ENCODE measurements at places on chromosomes 3 and 15.

DNA sequence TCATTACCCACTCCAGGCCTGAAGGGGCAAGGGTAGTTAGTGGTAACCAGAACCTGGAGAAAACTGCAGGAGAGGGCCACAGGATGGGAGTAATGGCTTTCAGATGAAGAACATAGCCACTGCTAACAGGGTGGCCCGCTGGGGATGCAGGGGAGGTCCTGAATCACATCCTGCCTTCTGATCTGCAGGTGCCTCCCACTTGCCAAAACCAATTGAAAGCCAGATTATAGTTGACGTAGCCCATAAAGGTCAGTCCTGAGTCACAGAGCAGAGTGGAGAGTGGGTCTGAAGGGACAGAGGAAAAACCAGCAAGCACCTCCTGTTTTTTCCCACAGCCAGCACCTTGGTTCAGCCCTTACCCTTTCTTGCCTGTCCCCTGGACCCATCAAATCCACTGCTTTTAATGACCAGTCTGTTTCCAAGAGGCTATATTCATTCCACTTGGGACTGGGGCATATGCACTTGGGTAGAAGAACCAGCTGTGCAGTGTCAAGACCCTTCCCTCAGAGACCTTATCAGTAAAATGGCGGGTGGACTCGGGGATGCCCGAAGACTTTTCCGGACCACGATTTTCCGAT, 646 bp upstream of the SLC35G2 start:
- peak; percentile 43 for DNase-seq

GRCh38 chr3:107578091-107578490, 55.3 kb downstream of the BBX start:
- no peak for DNase-seq

DNA sequence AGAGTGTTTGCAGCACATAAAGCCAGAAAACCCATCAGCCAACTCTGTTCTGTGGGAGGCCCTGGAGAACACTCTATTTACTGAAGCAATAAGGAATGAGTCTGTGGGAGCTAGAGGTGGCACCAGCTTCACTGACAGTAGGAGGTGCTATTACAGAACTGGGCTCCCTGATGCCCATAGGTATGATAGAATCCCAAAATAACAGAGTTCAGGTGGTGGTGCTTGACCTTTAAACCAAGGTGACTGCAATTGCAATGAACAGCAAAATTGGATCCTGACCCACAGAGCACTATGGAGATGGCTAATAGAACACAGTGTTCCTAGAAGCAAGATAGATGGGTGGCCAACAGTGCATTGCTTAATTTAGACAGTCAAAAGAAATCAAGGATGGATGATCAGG, 95.4 kb upstream of the RNU6-1 start:
- no peak for DNase-seq

- DNase-seq = no peak
Observed at GRCh38 chr15:73993211-73993994, 1.1 kb upstream of the PML start.

DNA sequence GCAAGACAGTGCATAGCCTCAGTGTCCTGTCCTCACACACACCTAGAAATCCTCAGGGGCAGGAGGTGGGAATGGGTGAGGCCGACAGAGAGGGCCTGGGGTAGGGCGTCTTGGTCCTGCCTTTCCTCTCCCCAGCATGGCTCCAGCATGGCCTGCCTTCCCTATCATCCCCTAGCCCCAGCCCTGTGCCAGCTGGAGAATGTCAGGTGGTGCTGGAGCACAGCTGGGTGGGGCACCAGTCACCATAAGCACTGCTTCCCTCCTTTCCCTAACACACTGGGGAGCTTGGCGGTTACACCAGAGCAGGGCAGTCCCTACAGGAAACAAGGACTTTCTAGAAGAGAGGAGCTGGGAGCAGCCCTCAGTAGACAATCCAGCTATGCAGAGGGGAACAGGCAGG, 236.8 kb downstream of the KLF13 start:
- no peak for DNase-seq

DNA sequence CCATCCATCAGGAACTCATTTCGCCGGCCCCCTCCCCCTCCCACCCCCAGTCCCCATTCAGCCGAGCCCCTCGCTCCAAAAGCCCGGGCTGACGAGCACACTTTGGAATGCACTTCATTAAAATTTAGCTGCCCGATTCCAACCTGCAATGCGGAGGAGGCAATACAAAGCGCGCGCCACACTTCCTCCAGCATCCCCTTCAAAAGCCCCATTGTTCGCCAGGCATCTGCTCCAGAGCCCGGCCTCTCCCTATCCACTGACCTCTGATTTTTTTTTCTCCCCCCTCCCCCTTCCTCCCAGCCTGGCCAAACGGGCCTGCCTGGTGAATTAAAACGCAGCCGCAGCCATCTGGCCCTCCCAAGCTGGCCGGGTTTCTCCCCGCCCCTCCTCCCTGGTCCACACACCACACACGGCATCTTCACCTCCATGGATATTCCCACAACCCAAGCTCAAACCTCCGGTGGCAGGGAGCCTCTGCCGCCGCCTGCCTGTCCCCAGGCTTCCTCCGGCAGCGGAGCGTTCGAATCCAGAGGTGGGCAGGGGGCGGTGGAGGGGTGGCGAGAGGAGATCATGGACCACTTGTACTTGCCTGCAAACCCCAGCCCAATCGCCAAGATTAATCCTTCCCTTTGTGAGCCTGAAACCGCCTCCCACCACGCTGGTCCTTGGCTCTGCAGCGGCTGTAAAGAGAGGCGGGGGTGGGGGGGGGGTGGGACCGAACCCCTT, 441.3 kb downstream of the MAGI1 start:
- no peak for DNase-seq

DNA sequence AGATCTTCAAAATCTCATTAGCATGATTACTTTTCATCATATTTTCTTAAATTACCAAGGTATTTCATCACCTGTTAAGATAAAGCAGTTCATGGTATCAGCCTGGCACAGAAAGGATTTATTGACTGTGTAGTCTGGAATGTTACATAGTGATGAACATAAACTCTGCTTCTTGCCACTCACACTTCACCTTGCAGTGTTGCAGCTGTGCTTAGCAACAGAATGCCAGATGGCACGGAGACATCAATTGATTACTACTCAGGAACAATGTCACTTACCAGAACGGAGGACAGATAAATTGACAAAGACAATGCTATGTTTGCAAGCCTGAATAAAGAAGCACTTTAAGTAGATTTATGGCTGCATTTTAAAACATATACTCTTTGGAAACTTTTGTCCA, 15.0 kb upstream of the BCHE start:
- no peak for DNase-seq

DNA sequence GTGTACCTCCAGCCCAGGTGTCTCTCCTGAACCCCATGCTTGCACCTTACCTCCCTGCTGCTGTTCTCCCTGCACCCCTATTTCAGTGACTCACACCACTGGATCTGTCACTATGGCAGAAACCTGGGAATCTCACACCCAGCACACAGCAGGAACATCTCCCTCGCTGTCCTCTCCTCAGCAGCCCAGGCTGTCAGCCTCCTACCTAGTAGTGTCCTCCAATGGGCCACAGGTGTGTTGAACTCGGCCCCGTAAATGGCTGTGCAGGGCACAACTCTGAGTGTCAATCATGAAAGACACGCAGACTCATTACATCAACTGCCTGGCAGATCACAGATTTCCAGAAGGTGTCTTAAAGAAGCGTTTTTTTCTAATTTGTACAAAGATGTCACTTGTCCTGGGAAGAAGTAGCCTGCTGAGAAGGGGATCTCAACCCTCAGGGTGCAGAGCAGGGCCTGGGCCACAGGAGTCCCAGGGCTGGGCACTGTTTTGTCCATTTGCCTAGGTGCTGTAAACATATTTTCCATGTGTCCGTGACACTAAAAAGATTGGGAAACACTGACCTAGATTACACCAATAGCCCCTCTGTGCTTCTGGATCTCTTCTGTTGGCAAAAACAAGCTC, 33.8 kb downstream of the HOMER2 start:
- no peak for DNase-seq

DNA sequence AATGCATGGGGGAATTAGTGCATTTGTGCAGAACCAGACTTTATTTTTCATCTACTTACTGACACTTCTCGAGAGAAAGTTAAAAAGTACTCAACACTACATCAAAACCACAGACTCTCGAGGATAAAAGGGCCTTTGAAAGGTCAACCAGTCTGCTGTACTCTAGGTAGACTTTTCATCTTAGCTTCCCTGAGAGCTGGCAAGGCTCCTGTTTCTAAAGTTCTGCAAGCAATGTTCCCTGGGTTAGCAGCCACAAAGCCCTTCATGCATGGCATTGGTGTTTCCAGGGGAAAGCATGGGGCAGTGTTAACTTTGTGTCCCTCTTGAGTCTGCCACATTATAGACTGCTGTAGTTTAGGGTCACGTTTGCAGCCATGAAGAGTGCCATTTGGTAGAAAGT, 106.4 kb upstream of the PFN2 start:
- DNase-seq = no peak

- DNase-seq = no peak
Observed at GRCh38 chr3:178637802-178638201, 101.6 kb downstream of the KCNMB2 start.

GRCh38 chr3:16480861-16481545, 32.5 kb downstream of the RFTN1 start:
- DNase-seq = no peak

DNA sequence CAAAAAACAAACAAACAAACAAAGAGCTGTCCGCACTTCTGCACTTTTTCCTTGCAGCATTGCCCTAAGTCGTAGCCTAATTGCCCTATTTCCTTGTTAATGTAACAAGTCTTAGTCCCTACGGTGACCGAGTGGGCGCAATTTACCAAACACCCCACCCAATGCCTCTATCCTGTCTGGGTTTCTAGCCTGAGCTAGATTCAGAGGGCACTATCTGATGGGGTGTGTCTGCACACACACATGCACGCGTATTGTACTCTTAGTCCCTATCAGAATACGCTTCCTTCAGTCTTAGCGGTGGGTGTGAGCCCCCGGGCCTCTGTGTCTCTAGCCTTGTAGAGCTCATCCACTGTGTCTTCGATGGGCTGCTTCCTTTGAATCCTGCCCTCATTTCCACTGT, 125.9 kb upstream of the DLG1 start:
- no peak for DNase-seq

GRCh38 chr3:152400887-152401286, 132.2 kb downstream of the MBNL1 start:
- DNase-seq = no peak

DNA sequence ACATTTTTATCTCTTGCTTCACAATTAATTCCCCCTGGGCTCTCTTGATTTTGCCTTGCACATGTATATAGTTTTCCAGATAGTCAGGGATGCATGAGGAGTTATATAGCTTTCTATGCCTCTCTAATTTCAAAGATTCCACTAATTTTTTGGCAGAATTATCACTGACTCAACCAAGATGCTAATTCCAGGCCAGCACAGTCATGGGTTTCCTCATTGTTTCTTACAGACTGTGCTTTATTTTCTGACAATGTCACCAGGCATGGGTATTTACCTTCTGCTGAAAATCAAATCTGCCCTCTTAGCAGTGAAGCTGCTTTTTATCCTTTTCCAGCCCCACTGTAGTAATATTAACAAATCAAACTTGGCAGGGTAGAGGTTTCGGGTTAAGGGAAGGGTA, 1520.6 kb upstream of the CADM2 start:
- no peak for DNase-seq

DNA sequence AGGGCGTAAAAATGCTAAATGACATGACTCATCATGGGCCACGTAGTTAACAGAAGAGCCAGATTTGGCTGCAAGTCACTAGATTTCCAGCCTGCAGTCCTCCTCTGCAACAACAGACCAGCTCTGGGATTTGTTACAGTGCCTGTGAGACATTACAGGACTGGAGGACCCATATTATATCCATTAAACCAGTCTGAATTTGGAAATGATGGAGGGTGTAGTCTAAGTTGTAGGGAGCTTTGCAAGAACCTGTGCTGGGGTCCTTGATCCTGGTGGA, 10.8 kb downstream of the ZNF774 start:
- DNase-seq = no peak

- DNase-seq = no peak
Observed at GRCh38 chr15:37015035-37015434, 85.3 kb downstream of the MEIS2 start.

GRCh38 chr15:59339252-59339672, 33.4 kb downstream of the MYO1E start:
- DNase-seq = no peak

GRCh38 chr3:105691633-105692032, 177.2 kb downstream of the CBLB start:
- no peak for DNase-seq

- no peak for DNase-seq
Observed at GRCh38 chr3:196688349-196688748, 23.7 kb downstream of the CEP19 start.

DNA sequence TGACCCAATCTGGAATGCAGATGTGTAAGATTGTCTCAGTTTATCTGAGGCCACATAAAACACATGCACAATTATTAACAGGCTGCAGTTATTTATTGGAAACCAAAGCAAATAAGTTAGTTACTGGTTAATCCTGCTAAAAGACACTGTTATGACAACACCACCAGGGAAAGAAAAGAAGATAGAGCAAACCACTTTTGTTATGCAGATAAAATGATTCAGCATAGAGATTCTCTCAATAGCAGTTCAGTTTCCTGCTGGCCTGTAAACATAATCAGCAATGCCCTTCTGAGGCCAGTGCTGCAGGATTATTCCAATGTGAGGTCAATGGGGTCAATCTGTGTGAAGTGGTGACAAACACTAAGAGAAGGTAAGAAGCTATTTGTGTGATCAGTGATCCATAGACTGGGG, 244.4 kb downstream of the ZBTB20 start:
- DNase-seq = no peak

Data from ureter (tissue), 1 donor.